ENCODE measurements at places on chromosomes 11 and 22. TPM values are rescaled to one million over a fixed set of nuclear protein-coding genes. Genes with fewer than 3 reads are reported as not detected.
A peak's percentile ranks its signal among the peaks of the same experiment; 100 is the strongest.

DNA sequence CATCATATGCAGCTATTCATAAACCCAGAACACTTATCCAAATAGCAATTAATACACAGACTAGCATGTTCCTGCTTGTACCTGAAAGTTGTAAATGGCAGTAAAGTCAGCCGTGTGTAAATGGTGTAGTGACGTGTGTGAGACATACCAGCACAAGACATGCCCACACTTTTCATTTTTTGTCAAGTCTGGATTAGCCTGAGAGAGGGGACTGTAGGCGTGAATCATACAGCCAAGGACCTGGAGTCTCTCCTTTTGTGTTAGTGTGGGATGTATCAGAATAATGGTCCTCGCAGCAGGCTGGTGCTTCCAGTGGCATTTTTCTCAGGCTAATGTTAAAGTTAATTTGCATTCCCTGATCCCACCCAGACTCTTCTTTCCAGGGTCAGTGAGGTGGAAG is 116.8 kb upstream of the BMAL1 start:
- DNase-seq, result no peak

The CARD16 gene
- 23.4 TPM for total RNA-seq

DNA sequence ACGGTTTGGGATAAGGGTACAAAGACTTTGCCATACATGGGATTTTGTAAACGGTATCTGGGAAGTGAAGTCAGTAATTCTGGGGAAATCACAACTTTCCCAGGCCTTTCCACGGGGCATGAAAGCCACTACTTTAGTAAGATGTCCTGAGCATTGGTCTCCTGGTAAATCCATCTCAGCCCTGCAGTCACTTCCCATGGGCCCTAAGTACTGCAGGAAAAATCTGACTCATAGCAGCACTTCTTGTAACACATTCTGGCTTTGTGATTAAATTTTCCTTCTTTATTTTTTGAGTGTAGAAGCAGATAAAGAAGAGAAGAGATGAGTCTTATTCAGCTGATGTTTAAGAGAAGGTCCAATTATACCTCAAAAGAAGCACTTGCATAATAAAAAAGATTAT is 67.6 kb downstream of the BLID start:
- no peak for DNase-seq

GRCh38 chr11:21921151-21921550 is 271.7 kb upstream of the ANO5 start:
- no peak for DNase-seq

- DNase-seq, result no peak
These were observed 47.0 kb upstream of the CARS1 start for GRCh38 chr11:3104051-3104714.

- DNase-seq, result no peak
These were observed 128.3 kb downstream of the ARL14EP start for GRCh38 chr11:30451167-30451566.

GRCh38 chr11:57322256-57323166 is 2.2 kb downstream of the TNKS1BP1 start:
- peak; percentile 98 for DNase-seq

GRCh38 chr11:120834686-120835210 is 189.2 kb upstream of the TBCEL start:
- no peak for DNase-seq

The GGTLC3 gene
- total RNA-seq, result not detected

The MPPED1 gene
- not detected for total RNA-seq

The C11orf42 gene
- not detected for total RNA-seq

The HMOX1 gene
- total RNA-seq, result 14.9 TPM

DNA sequence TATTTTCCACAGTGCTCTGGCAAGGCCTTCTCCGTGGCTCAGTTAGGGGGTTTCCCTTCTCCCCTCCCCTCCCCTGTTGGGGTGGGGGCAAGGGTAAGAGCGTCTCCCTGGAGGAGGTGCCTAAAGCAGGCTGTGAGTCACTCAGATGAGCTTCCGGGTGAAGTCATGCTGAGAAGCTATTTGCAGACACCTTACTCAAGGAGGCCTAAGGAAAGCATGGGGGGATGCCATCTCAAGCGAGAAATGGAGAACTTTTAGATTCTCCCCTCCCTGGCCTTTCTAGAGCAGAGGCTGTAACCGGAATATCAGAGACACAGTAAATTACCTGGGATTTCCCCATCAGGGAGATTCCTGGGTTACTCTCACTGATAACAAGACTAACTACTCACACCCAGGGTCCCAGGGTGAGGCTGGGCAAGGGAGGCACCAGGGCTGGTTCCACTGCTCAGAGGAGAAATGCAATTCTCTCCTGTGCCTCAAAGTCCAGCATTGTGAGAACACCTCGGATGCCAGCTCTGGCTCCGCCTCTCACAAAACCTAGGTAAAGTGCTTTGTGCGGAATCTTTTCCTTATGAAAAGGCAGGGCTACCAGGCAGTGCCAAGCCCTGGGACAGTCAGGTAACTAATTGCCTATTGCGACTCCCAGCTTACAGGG is 123.6 kb downstream of the ABTB2 start:
- DNase-seq, result peak; percentile 79

The SLC15A3 gene
- total RNA-seq, result 23.3 TPM

- DNase-seq, result peak; percentile 55
These were observed 842 bp downstream of the HEPACAM start for GRCh38 chr11:124934862-124935547.

The INS gene
- not detected for total RNA-seq

DNA sequence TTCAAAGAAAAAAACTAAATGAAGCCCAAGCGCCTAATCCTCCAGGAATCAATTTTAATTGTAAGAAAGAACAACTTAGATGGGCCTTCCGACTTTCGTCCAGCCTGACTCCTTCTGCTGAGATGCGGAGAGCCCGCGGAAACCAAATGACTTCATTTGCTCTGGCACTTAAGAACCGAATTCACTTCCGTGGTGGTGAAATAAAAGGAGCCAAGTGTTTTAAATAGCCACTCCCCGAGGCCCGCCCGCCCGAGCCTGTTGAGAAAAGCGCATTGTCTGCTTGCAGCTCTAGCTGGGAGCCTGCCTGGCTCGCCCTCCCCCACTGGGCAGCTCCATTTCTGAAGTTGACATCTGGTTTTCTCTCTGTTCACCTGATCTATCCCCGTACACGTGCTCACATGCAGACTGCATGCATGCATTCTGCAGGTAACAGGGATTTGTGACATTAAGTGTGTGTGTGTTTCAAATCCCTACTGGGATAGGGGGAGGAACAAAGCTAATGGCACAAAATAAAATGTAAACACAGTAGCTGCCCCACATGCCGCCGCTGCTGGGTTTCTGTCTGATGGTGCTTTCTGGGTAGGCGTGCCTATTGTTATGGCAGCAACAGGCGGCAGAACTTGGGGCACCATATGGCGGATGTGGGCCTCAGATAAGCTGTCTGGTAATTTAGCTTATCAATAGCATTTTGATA is 6.2 kb downstream of the TEAD1 start:
- DNase-seq, result peak; percentile 85

- DNase-seq, result peak; percentile 90
These were observed 1390.0 kb upstream of the RAG2 start for GRCh38 chr11:37988031-37988430.

DNA sequence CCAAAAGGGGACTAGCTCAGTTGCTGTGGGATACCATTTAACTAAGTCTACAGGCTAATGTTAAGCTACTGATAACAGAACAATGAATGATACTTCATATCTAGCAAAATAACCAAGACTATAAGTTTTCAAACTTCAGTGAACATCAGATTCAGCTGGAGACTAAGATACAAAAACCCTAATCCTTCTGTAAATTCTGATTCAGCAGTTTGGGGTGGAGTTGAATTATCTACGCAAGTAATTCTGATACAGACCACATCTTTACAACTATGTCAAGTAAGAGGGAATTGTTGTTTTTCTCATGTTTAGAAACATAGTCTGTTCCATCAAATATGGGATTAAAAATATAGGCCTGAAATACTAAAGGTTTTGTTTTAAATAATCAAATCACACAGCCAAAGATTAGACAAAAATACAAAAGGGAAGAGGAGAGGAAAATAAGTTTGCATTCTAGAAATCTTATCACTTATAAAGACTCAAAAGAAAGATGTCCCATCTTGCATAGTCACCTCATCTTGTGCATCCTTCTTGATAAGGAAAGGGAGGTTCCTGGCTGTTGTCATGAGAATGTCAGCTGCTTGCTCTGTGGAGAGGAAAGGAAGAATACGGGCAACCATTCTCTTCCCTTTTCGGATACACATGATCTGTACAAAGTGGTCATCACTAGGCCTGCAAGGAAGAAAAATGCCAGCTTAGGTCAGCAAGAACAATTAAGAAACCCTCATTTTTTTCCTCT is 21.4 kb downstream of the PATL1 start:
- DNase-seq, result no peak

The NRGN gene
- 21.2 TPM for total RNA-seq

DNA sequence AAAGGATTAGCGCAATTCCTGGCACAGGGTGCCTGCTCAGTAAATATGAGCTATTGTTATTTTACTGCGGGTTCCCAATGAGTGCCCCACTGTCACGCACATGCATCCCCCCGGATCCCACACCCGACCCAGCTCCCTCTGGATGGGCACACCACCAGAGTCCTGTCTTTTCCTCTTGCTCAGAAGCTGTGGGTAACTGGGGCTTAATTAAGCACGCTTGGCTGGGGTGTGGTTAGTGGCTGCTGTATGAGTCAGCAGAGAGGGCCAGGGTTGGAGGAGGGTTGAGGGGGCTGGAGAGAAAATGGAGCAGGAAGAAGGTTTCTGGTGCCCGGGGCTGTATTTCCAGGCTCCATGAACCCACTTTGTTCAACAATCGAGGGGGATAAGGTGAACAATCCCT is 30.3 kb upstream of the NECTIN1 start:
- DNase-seq, result peak; percentile 76

DNA sequence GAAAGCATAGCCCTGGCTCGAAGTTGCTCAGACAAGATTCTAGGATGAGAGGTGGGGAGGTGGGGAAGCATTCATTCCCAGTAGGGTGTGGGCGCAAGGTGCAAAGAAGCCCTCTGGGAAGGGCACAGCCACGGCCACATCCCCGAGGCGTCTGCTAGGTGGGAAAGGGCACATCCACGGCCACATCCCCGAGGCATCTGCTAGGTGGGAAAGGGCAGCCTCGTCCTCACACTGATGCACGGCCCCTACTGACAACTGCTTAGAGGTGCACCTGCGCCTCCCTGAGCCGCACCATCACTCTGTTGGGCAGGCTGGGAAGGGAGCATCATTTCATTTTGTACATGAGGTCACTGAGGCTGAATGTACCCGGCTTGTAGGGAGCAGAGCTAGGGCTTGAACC is 94.6 kb upstream of the PITPNB start:
- DNase-seq, result no peak

The CWF19L2 gene
- 7.8 TPM for total RNA-seq

- no peak for DNase-seq
These were observed 7.1 kb downstream of the MYEOV start for GRCh38 chr11:69301081-69301454.

DNA sequence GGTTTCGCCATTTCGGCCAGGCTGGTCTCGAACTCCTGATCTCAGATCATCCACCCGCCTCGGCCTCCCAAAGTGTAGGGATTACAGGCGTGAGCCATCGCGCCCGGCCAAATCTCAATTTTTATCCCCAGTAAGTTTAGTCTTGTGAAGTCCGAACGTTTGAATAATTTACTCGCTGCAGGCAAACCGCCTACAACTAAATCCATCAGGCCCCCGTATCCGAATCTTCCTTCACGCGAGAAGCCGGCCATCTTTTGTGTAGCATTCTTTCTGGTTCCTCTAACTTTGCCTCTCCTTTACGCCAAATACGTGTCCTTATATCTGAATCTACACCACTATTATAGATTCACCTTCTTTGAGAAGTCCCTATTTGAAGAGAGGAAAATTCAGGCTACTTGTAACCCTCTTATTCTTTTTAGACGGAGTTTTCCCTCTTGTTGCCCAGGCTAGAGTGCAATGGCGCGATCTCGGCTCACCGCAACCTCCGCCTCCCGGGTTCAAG is 581 bp upstream of the EIF3L start:
- DNase-seq, result no peak

DNA sequence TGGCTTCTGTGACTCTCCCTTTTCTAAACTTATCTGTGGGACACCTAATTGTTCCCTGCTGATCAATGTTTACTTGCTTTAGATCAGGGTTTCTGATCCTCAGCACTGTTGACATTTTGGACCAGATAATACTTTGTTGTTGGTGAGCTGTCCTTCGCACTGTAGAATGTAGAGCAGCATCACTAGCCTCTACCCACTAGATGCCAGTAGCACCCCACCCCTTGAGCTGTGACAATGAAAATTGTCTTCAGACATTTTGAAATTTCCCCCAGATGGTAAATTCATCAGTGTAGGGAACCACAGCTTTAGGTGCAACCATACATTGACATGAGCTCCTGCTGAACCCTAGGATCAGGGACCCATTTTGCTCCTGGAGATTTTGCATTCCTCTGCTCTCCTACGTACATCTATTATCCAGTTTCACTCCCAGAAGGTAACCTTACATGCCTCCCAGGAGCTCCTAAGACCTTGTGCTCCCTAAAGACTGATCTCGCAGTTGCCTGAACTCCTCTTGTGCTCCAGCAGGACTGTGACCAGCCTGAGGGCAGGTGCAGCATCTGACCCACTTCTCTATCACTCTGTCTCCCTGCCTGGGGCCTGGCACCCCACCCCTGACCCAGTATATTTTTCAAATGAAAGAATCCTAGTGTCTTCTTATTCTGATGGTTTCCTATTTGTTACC is 107.8 kb downstream of the FAR1 start:
- DNase-seq, result peak; percentile 27

- no peak for DNase-seq
These were observed at the start of gene SPON1 for GRCh38 chr11:13962562-13963168. SPON1 (plus strand) TSS chr11:13962723; CDS start chr11:13962905, 182 bp downstream.

- no peak for DNase-seq
These were observed 8.6 kb downstream of the REXO2 start for GRCh38 chr11:114447892-114448291.
